ENCODE measurements at places on chromosomes 13 and 19.

DNA sequence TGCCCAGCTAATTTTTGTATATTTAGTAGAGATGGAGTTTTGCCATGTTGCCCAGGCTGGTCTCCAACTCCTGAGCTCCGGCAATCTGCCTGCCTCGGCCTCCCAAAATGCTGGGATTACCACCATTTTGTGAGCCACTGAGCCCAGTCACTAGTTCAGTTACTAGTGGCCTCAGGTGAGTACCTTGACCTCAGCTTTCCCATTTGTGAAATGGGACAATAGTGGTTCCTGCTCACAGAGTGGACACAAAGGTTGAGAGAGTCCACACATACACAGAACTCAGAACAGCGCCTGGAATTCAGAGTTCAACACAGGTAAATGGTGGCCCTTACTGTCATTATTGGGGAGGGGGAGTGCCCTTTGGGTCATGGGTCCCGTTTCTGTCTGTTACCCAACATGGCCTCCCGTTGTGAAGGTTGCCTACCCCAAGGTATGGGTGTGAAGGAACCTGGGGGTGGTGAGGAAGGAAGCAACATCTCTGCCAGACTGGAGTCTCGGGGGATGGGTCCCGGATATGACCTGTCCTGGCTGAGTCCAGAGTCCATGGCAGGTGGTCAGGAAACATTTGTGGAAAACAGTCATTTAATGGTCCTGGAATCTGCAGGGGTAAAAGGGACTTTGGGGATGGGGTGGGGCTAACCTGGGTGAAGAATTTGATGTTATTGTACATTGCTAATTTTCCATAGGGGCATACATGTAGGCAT lies 11.7 kb upstream of the IRGC start:
- DNase-seq: no peak

DNA sequence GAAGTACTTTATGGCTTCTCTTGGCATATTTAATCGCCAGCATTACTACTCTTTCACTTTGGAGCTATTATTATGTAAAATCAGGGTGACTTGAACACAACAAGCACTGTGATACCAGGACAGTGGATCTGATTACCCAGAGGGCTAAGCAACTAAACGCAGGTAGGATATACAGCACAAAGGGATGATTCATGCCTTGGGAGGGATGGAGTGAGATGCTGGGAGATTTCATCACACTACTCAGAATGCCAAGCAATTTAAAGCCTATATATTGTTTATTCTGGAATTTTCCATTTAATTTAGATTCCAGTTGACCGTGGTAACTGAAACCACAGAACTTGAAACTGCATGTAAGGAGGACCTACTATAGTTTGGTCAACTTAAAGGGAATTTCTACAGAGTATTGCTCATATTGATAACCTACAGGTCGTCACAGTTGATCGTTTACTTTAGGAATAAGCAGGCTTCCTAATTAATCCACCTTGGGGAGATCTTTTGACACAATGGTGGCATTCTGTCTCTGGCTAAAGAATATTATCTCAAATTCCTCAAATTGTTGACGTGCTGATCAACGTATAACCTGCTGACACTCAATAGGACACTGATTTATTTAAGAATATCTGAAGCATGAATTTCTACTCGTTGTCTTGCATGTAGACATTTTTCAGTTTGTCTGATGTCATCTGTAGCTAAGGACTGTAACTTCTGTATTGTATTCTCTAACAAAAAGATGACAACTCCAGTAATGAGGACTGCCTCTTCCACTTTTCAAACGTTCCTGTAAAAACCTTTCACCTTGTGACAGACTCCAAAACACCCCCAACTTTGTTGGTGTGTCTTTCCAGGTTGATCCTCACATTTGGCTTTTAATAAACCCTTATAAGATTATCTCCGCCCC lies 254.2 kb downstream of the GPC5 start:
- no peak for DNase-seq

GRCh38 chr13:112208656-112209055 lies 141.7 kb downstream of the SOX1 start:
- DNase-seq: peak; percentile 47

DNA sequence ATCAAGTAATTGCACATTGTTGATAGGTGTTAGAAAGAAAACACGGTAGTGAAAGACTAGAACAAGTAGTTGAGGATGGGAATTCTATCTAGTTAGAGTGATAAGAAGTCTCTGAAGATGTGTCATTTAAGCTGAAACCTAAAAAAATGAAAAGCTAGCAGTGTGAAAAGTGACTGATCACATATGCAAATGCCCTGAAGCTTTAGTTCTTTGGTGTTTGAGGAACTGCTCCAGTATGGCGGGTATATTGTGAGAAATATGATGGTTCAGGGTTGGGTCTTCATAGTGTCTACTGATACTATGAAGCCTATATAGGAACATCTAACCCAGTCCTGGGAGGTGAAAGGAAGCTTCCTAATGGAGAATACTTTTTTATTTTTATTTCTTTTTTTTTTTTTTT lies 45.0 kb downstream of the GPALPP1 start:
- no peak for DNase-seq

DNA sequence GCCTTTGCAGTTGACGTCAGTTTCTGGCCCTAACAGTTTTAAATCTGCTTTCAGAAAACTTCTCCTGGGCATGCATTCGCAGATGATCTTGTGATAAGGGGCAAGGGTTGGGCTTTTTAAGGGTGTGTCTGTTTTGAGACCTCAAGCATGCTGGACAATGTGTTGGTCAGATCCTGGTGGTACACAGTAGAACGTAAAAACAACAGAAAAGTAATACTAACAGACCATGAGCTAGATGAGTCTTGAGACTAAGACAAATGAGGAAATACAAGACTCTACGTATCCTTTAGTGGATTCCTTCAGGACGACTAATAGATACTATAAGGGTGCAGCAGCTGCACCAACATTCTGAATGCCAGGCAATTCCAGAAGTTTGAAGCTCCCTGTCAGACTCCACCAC lies 237.6 kb downstream of the DNAJC15 start:
- DNase-seq: no peak

DNA sequence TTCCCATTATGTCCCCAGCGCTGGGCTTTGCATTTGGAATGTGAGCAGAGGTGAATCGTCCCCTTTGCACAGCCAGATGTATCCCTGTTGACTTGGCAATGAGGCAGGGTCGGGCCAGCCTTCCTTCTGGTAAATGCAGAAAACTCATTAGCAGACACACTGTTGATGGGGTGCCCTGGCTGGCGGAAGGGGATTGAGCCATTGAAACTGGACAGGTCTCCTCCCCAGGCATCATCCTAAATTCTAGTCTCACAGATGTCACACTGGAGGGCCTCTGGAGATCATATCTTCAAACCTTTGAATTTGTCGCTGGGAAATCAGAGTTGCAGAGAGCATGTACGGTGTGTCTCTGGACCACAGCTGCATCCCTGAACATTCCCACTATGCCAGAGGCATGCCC lies 219.5 kb upstream of the TSHZ3 start:
- DNase-seq: peak; percentile 47

- no peak for DNase-seq
Measured at GRCh38 chr19:55641426-55642152, 787 bp downstream of the ZNF580 start.

DNA sequence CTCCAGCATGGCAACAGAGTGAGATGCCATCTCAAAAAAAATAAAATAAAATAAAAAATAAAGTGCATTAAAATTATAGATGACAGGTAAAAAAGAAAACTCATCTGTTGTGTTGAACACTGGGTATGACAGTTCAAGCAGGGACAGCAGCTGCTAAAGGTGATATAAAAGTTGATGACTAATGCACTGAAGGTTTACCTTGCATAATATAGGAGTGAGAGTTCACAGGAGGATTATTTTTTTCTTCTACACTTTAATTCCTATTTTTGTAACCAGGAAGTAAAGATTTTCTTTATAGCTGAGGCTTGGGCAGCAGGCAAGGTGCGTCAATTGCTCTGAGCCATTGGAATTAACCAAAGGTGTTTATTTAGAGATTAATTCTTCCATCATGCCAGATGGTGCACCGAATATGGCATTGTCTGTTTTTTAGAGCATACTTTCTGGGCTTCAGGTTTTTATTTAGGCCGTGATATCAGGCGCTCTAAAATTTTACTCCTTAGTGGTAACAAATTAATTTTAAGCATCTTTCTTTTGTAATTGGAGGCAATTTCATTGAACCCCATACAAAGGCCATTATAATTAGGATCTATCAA lies 337.0 kb upstream of the SLC10A2 start:
- no peak for DNase-seq

DNA sequence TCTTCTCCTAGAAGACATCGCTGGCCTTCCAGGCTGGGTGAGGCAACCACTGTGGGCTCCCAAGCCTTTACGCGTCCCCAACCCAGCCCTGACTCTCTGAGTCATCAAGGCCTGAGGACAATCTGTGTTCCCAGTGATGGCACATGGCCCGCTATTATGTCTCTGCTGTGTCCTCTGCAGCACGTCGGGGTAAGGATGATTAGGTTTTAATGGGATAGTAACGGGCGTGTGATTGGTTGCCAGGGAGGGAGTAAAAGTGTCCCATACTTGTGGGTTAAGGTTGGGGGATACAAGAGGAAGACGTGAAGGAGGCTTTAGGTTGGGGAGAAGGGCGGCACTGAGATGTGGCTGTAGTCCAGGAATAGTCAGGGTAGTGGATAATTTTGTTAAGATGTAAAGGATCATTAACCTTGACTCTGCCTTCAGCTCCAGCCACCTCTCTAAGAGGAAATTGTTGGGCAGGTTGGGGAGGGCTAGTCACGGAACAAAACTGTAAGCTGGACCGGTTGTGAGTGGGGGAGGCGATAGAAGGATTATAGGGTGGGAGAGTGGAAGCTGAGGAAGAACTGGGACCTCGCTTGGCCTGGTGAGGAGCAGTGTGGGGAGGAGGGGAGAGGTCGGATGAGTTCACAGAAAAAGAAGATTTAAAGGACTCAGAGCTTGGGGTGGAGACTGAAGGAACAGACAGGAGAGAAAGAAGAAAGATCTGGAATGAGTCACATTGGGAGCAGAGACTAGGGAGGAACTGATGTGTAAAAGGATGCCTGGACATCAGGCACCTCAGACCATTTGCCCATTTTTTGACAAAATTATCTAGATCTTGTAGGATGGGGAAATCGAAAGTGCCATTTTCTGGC lies 27.9 kb upstream of the IGFL1 start:
- DNase-seq: no peak

Data from islet precursor cell (in vitro differentiated cells).